Stimulated activated CD4-positive, alpha-beta T cell treated with anti-CD3 and anti-CD28 coated beads, Interleukin-15, amount 100 ng/mL, for 24 hours (primary cell): ENCODE measurements at places on chromosomes 7 and 10.

DNA sequence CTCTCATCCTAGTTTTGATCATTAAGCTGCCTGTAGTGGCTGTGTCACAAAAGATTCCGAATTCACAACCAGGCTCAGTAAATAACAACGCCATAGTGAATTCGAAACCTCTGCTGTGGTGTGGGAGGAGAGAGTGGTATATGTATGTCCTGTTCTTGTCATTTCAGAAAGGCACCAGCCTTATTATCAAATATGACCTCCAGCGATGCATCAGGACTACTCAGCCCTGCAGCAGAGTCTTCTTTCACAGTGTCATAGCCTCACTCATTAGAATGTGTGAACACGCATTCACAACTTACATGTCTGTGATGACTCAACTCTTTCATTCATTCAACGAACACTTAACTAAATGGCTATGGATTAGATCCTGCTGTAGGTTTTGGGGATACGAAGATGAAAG, 15.3 kb downstream of the AOC1 start:
- no peak for DNase-seq

DNA sequence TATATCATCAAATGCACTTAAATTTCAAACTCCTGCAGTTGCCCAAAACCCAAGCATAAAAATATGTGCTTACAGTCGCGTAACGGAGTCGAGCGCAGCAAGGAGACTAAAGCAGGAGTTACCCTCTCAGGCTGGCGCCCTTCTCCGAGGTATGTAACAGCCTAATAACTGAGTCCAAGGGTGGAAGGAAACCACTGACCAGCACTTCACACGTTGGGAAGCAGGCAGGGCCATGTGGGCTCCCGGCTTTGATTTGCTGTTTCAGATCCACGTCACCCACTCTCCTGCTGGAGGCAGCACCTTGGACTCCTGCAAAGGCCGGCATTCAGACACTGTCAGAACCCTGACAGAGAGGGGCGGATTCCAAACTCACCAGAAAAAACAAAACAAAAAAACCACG, 123.8 kb downstream of the DIP2C start:
- no peak for DNase-seq

- DNase-seq: no peak
These were observed 1.4 kb upstream of the SVIL start for GRCh38 chr10:29636178-29636577.

GRCh38 chr7:6433784-6434615, 13.8 kb downstream of the DAGLB start:
- DNase-seq: no peak

DNA sequence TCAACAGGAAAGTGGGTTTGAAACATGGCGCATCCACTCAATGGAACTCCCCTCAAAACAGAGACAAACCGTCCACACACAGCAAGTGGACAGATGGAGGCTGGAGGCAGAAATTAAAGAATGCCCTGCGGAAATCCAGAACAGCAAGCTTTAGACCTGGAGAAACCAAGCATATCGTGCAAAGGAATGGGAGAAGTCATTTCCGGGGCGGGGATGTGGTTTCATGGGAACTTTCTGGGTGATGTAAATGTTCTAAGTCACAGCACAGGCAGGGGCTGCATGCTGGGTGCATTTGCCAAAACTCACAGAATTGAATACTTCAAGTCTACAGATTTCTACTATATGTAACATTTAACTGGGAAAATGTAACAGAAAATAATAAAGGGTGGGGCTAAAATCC, 213.0 kb downstream of the PTPRN2 start:
- DNase-seq: no peak

- peak; percentile 12 for DNase-seq
These were observed 170.1 kb downstream of the TMEM26 start for GRCh38 chr10:61283066-61283465.

DNA sequence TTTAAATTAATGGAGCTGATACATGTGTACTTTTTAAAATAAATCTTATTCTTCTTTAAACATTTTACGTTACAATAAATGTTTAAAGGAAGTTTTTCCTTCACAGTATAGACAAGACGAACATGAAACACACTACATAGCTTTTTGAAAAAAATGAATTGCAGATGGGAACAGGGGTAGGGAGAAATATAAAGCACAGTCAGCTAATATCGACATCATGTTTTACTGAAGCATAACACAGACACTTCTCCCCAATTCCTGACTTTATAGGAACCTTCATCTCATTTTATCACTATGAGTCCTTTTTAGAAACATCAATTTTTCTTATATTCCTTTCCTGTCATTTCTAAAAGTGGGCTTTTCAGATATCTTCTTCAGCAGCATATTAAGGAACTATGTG, 153.5 kb downstream of the MACC1 start:
- DNase-seq: no peak

DNA sequence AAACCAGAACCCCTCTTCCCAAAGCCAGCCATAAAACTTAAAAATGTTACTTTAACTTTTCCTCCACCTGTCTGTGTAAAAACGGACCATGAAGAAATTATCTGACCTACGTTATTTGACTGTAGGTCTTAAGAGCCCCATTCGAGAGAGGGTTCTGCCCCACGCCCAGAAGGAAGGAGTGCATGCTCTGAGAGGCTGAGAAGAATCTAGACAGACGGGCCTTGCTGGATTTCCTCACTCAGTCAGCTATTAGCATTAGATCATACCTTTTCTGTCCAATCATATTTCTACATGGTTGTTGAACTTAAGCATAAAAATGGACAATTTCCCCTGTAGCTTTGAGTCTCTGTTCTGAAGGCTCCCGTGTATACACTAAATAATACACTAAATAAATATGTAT, 38.1 kb upstream of the WDR11 start:
- no peak for DNase-seq
